ENCODE measurements at places on chromosomes 7 and 10.
A peak's percentile ranks its signal among the peaks of the same experiment; 100 is the strongest.

DNA sequence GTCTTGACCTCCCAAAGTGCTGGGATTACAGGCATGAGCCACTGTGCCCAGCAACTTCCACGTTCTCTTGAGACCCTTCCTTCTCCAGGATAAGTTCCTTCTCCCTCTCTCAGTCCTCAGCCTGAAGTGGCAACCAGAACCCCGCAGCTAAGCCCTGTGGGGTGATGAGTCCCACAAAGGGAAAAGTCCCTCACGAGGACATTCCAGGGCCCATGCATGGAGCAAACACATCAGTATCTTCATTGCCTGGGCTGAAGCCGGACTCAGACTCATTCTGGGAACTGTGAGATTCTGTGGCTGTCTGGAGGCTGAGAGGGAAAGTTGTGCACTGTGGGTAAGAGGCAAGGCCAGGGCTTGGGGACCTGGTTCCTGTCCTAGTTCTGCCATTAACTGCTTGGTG, 622.9 kb downstream of the GALNT17 start:
- no peak for DNase-seq

DNA sequence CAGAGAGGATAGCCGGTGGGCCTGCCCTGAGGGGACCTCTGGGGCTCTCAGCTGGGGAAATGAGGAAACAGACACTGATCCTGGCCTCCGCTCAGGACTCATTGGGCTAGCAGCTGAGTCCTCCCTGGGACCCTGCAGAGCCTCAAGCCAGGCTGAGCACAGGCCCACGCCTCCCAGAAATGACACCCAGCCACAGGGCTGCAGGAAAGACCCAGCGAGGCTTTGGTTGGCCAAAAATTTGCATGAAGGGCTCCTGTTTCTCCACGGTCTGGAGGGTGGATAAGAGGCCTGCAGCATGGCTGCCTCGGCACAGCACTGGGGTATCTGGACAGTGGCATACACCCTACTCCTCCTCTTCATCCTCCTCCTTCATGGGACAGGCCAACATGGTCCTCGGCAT, 60.4 kb downstream of the ZNF33B start:
- DNase-seq: no peak

GRCh38 chr7:76509931-76510877, at the start of gene UPK3B:
Gene UPK3B (plus strand): TSS chr7:76510552. CDS start chr7:76510653, 101 bp downstream.
- no peak for DNase-seq

DNA sequence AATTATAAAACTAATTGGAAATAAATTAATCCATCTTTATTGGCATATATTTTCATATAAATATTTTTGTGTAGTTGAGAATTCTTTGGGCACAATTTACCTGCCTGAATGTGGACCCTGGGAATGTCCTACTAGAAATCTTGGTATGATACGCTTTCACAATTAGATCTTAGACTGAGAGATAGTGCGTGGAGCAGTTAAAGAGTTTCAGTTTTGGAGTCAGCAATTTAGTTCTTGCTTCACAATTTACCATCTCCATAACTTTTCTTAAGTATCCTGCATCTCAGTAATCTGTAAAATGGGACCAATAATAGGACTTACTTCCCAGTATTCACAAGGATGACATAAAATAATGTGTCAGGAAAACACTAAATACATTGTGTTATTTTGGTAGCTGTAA, 2.0 kb downstream of the MTPN start:
- no peak for DNase-seq

DNA sequence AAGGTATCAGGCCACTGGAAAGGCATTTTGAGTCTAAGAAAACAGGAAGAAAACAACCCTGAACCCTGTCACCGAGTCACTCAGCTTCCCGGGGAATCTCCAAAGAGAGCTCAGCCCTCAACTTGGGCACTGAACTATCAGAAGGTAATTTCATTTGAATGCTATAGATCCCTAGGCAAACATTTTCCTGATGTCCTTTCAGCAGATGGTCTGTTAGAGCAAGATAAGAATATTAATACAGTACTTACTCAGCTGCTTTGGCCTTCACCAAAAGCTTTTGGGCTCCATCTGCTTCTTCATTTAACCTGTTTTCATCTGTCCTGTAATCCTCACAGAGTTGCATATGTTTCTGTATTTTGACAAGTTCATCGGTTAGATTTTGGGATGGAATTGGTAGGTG, 34.2 kb upstream of the LAMB1 start:
- no peak for DNase-seq

DNA sequence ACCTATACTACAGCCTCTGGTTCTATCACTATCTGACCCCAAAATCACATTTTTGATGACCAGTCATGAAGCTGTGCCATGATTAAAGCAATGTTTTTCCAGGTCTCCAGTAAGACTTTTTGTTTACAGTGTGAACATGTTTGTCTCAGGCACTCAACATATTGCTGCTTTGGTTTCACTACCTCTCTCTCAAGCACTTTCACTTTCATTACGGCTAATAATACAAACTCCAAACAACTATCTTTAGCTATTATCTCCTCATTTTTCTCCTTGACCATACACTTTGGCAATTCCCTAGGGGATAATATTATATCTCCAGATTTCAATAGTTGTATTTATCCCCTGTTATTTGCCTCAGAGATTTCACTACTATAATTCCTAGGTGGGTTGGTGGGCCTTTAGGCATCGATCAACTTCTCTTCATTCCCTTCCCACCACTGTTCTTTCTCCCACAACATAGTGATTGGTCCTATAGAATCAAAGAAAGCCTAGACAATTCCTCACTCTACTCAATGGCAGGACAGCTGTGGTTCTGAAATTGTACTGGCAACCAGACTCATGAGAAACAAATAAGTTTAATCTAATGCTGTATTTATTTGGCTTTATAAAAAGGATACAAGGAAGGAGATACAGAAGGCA, 261.4 kb upstream of the ZWINT start:
- no peak for DNase-seq

- no peak for DNase-seq
Observed at GRCh38 chr7:6725003-6725402, 18.3 kb upstream of the ZNF12 start.

DNA sequence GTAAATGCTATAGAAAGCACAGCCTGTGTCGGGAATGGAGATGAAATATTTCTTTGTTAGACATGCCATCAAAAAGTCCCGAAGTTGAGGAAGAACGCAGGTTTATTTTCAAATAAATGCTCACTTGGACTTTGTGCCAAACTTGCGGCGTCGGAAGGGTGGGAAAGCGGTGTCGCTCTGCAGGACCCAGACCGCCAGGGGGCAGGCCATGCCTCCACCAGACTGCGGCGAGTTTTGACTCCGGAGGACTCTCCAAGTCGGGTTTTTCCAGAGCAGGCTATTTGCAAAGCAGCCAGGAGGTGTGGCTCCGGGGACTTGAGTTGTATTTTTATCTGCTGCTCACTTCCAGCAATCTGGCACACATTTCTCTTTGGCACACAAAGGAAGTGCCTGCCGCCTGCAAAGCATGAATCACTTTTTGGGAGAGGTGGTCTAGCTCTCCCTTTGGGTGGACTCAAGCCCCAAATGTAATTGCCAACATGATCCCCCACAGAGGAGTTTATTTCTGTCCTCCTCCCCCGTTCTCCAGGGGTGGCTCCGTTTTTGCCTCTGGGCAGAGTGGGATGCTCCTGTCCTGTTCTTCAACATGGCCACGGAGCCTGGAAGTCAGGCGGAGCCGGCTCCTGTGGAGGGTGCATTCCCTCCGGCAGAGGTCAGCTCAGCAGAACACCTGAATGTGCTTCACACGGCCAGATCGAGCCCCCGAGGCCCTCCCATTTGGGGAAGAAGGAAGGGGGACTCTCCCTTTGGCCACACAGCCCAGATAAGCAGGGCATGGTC, 82.3 kb upstream of the GPR26 start:
- DNase-seq: peak; percentile 59

- no peak for DNase-seq
Observed at GRCh38 chr7:73717025-73717807, 2.3 kb downstream of the STX1A start.

GRCh38 chr7:142690554-142691182, 58.6 kb upstream of the PRSS1 start:
- no peak for DNase-seq

- DNase-seq: no peak
Observed at GRCh38 chr7:6266699-6267098, 5.7 kb downstream of the CYTH3 start.

DNA sequence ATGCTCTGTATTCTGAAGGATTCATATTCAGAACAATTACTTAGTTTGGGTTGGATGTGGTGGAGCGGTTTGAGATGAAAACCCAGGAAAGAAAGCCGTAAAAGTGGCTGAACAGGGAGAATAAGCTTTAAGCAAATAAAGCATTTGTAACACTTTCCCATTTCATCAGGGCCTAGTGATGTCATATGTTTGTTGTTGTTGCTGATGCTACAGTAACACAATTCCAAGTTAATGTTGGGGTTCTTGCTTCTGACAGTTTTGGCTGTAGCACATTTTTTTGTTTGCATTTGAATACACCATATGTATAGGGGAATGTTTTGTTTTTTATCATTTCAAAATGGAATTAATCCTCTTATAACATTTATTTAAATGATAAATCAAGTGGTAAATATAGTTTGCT, 40.4 kb upstream of the EPHB6 start:
- no peak for DNase-seq

GRCh38 chr7:69761290-69761922, 163.1 kb downstream of the AUTS2 start:
- no peak for DNase-seq

DNA sequence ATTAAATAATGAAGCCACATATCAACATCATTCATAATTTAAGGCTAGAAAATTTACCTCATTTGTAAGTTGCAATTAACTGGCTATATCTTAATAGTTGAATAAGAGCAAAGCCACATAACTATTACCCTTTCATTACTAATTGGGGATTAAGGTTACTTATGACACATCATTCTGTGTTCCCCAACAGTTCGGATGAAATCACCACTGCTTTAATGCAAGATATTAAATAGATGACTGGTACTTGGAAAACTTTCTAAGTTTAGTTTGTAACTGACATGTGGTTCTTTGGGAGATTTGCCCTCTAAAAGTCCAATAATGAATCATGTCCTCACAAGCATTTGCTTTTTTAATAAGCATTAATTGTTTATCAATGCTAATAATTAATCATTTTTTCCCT, 109.1 kb downstream of the MTERF1 start:
- DNase-seq: no peak

DNA sequence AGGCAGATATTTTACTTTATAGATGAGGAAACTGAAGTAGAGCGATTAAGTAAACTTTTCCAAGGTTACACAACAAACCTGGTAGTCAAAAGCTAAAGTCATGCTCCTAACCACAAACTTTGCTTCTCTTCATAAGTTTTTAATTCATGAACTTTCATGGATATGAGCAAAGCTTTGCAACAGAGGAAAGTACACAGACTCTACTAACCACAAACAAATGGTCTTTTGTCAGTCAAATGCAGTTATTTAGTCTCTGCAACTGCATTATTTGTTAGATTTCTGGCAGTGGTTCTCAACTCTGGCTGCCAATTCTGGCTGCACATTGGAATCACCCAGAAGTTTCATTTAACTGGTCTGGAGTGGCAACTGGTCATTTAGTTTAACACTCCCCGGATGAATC, 140.6 kb upstream of the TMEM168 start:
- peak; percentile 92 for DNase-seq

DNA sequence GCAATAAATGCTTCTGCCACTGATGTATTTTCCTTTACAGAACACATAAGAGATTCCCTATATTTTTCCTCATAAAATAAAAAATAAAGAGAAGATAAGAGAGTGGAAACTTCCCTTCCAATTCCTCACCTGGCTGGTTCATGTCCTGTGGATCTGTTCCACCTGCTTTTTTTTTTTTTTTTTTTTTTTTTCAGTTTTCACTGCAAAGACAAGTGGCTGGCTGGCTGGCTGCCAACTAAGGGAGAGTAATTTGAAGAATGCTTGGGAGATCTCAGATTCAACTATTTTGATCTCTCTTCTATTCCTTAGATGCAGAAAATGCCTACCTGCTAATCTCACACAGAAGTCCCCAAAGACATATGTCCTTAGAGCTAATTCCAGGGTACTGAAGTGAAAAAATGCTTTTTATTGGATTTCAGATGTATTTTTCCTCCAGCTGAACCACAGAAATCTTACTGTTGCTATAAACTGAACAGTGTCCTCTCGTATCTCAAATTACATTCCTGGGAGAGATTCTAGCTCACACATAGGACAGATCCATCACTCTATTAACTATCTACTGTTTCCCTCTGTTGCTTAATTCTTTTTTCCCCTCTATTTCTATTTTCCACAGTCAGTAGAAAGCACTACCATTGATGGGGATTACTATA, 120.8 kb downstream of the NRCAM start:
- DNase-seq: no peak

GRCh38 chr7:145665499-145666258, 450.9 kb upstream of the CNTNAP2 start:
- DNase-seq: no peak

GRCh38 chr10:116621934-116622655, 1.3 kb downstream of the PNLIPRP2 start:
- no peak for DNase-seq

DNA sequence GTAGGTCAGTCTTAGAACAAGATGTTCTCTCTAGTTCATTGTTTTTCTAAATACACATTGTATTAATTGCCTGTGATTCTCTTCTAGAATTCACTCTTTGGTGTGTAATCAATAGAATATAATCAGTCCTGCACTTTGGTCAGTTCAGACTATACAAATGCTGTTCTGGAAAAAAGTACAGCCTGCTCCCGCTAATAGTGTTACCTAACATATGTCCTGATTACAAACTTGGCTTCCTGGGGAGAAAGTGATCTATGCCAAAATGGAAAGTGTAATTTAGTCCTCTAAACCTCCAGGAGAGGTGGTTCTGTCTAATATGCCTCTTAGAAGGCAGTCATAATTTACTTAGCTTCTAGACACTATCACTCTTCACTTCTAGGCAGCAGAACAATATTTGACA, 215.5 kb downstream of the SEMA3D start:
- no peak for DNase-seq

DNA sequence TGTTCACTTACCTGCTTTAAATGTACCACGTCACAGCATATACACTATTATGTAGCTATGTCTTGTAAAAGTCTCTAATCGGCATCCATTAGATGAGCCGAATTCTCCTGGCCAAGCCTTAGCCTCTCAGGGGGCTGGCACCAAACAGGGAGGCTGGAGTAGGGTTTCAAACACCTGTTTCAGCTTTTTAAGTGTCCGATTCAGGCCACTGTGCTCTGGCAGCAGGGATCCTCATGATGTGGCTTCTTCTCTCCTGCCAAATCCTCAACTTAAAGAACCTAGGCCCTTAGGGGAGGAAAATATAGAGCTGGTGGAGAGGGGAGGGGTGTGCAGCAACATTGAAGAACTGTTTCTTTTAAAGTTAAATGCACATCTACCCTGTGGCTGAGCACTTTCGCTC, 68.5 kb upstream of the NFKB2 start:
- DNase-seq: no peak

- peak; percentile 5 for DNase-seq
Observed at GRCh38 chr7:27066148-27066547, 29.7 kb downstream of the HOXA1 start.

GRCh38 chr7:116496653-116497052, 2.9 kb upstream of the CAV2 start:
- no peak for DNase-seq

- DNase-seq: no peak
Observed at GRCh38 chr7:7185371-7185989, 3.1 kb downstream of the C1GALT1 start.
